ENCODE measurements at places on chromosomes 6 and 20. TPM values are rescaled to one million over a fixed set of nuclear protein-coding genes. Genes with fewer than 3 reads are reported as not detected.

DNA sequence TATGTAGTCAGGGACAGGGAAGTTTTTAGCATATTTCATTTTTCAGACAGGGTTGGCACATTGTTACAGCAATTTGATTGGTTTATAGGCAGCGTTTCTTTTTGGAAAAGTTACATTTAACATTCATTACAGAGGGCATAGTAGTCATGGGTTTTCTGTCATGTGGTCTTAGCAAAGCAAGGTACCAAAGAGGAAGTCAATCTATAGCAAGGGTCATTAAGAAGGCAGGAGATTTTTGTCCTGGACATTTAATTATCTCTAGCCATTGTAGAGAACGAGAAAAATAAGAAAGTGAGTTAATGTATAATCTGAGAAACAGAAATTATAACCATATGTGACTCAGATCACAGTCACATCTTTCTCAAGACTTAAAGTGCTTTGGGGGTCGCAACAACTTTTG lies 47.4 kb downstream of the TPD52L1 start:
- no peak for DNase-seq

GRCh38 chr20:16637797-16638196 lies 64.5 kb upstream of the KIF16B start:
- no peak for DNase-seq

DNA sequence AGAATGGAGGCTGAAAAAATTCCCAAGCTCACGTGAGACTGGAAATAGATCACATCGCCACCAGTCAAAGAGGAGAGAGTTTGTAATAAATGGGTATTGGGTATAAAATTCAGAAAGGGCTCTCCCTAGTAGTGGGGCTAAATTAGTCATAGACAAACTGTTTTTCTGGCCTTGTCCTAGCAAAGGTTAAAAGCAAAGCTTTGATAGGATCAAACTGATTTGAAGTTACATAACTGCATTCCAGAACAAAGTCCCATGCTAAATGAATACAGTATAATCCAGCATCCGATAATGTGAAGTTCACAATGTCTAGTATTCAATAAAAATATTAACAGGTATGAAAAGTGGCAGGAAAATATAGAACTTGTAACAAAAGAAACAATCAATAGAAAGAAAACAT lies 149.8 kb upstream of the ATXN1 start:
- DNase-seq: no peak

- DNase-seq: no peak
These were observed 4.9 kb downstream of the CENPQ start for GRCh38 chr6:49468042-49468441.

DNA sequence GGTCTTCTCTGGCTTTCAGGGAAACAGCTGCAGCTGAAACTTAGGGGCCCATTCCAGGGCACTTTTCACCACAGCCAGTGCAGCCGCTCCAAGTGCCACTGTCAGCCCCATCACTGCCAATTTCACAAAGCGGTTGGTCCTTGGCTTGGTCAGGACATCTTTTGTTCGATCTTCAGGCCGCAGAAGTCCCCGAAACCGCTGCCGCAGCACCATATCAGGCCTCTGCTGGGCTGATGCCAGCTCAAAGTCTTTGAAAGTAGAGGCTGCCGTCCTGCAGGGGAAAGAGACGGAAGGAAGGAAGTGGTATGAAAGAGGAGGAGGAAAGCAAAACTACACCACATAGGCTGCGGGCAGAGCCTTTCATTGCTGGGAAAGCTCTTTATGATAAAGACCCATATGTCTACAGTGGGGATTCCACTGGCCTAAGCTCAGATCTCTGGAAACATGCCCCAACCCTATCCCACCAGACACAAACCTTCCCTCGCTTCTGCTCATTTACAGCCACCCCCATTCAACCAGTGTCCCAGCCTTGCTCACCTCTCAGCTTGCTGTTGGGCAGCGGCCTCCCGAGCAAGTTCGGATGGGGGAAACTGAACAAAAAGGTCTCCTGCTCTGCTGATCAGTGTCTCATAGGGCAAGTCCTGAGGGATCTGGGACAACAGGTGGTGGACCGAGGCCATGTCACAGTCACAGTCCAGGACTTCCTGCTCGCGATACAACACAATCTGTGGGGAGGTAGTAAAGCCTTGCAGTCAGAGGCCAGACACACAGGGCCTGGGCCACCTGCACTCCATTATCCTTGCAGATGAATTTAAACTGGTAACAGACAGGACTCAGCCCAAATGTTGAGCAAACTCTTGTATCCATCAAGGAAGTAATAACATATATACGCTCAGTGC lies 23.5 kb downstream of the TBC1D20 start:
- DNase-seq: no peak

- DNase-seq: no peak
These were observed 13.4 kb downstream of the PRKN start for GRCh38 chr6:162713974-162714780.

DNA sequence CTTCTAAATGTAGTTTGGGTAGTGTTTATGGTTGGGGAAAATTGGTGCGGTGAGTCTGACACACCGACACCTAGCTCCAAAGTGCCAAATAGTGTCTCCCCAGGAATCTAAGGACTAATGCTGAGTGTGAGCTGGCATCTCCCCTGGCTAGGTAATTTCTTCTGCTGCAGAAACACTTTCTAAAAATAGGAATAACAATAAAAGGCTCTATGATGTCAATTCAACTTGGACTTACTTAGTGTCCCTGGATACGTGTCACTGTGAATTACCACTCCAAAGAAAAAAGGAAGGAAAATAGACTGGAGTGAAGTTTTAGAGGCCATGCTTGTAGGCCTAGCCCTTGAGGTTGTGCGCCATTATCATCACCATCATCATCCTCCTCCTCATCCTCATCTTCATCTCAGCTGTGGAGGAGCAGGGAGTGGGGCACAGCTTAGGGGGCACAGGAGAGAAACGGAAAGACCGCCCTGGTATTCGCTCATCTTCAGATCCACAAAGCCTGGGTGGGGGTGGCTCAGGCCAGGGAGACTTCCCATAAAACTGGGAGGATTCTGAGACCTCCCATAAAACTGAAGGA lies 89.6 kb downstream of the TBC1D7 start:
- no peak for DNase-seq

The NMBR gene
- total RNA-seq: not detected

The ADGRF4 gene
- total RNA-seq: not detected

Data from left lobe of liver (tissue), 2 donors.